ENCODE measurements at places on chromosomes 6 and 20. TPM values are rescaled to one million over a fixed set of nuclear protein-coding genes. Genes with fewer than 3 reads are reported as not detected.

Gene NRSN1
- total RNA-seq: not detected

Gene ZBTB12
- 3.7 TPM for total RNA-seq

Gene C6orf120
- 37.7 TPM for total RNA-seq

Gene SRMS
- not detected for total RNA-seq

Gene B3GALT4
- 1.8 TPM for total RNA-seq

Gene C2
- 0.20 TPM for total RNA-seq

Gene GPR63
- total RNA-seq: 1.6 TPM

Gene LZTS3
- total RNA-seq: 12.6 TPM

Gene JPH2
- total RNA-seq: 18.1 TPM

- no peak for DNase-seq
Observed at GRCh38 chr6:24856901-24857670, 58.4 kb upstream of the ARMH2 start.

DNA sequence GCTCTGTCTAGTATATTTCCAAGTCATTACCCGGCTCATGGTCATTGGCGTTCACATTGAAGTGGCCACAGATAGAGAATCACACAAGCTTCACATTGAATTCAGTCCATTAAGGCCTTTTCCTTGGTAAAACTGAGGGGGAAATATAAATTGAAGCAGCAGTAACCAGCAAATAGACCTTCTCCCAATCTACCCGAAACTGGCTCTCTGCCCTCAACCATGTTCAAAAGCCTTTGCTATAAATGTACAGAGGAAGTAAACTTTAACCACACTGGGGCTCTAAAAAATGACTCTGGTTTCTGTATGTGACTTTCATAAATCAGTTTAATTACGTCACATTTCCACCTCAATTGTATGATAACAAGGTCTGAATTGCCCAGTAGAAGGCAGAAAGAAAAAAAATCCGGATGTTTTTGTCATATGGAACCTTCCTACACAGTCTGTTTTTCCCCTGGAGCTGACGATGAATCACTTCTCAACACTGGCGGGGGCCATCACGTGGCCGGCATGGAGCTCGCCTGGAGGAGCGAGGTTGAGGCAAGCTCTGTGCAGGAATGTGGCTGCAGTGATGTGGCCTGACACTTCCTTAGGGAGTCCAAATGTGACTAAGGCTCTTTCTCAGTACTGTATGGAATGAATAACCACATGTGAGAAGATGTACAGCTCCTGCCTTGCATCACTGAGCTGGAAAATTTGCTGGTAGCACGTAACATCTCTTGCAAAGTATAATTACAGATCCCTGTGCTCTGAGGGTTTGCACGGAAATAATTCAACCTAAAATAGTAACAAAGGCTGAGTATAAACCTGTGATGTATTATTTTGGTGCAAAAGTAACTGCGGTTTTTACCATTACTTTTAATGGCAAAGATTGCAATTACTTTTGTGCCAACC, 58.6 kb upstream of the SNX9 start:
- peak; percentile 100 for DNase-seq

- peak; percentile 10 for DNase-seq
Observed at GRCh38 chr6:13535306-13535705, 39.1 kb upstream of the SIRT5 start.

DNA sequence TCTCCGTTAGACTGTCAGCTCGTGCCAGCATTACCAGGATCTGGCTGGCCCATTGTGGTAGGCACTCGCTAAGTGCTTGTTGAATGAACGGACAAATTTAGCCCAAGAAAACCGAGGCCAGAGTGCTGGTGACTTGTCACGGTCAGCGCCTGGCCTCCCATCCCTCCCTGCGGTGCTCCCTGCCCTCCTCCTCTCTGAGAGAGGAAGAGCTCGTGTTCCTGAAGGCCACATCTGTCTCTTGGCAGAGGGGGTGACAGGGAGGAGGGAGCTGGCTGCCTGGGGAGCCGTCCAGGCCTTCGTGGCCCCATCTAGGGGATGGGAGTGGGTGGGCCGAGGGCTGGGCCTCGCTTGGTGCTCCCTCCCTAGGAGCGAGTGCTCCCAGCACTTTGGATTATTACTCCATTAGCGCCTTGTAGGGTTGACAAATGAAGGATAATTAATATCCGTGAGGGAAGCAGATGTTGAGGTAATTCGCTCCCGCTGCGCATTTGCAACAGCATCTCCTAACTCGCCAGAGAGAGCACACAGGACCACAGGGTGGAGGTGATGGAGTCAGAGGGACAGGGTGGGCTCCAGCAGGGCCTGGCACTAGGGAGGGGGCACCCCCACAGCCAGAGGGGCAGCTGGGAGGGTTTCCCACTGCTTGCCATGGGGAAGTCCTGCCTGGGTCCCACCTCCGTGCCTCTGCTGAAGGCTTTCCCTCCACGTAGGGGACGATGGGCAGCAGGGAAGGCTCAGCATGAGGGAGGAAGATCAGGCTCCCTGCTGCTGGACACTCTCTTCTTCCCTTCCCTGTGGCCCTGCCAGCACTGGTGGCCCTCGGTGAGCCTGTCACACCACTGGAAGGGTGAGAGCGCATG, 37.0 kb downstream of the VSTM2L start:
- no peak for DNase-seq

- DNase-seq: no peak
Observed at GRCh38 chr6:129882510-129883023, 21.5 kb upstream of the TMEM244 start.

DNA sequence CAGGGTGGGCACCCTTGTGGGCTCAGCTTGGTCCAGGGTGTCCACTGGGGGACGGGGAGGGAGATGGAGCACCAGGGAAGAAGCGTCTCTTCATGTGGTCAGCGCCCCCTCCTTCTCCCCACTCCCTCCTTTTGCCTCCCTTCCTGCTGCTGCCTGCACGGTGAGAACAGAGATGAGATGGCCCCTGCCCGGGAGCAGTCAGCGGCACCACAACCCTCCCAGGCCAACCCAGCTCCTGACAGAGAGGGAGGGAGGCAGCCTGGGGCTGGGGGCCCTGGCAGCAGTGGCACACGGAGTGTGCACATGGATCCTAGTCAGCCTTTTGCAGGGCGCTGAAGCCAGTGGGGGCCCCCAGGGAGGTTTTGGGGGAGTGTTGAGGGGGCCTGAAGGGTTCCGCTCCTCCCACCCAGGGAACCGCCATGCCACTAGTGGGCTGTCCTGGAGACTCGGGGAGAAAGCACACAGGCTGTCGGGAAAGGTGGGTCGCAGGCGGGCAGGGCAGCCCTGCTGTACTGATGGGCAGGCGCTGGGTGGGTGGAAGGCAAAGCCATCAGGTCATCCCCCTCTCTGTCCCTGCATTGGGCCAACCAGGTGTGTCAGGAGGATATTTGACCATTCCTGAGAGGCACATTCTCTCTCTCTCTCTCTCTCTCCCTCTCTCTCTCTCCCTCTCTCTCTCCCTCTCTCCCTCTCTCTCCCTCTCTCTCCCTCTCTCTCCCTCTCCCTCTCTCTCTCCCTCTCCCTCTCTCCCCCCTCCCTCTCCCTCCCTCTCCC, 94.3 kb upstream of the BHLHE23 start:
- no peak for DNase-seq

- DNase-seq: peak; percentile 95
Observed at GRCh38 chr6:158170656-158171081, 2.5 kb downstream of the GTF2H5 start.

- no peak for DNase-seq
Observed at GRCh38 chr6:110395221-110395620, 20.2 kb downstream of the DDO start.

DNA sequence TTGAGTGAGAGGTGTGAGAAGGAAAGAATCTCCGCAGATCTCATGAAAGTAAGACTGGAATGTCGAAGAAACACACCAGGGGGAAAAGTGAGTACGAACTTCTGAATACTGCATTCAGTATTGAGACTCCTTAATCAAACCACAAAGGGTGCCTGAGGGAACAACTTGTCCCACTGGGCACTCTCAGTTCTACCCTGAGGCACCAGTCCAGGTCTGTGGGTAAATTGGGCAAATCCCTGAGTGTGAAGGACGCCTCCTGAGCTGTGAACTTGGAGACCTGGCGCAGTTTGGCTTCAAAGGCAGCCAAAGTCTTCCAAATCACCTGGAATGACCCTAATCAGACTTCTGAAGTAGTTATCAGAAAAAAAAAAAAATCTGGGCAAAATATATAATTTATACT, 329.7 kb downstream of the BTBD9 start:
- no peak for DNase-seq

DNA sequence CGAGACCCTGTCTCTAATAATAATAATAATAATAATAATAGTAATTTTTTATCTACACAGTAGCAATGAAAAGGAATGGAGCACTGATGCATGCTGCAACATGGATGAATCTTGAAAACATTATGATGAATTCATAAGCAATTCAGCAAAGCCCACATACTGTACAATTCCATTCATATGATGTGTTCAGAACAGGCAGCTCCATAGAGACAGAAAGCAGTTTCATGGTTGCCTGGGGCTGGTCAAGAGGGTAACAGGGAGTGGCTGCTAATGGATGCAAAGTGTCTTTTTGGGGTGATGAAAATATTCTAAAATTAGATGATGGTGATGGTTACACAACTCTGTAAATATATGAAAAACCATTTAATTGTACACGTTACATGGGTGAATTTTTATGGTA, 43.6 kb downstream of the SLC24A3 start:
- DNase-seq: no peak

DNA sequence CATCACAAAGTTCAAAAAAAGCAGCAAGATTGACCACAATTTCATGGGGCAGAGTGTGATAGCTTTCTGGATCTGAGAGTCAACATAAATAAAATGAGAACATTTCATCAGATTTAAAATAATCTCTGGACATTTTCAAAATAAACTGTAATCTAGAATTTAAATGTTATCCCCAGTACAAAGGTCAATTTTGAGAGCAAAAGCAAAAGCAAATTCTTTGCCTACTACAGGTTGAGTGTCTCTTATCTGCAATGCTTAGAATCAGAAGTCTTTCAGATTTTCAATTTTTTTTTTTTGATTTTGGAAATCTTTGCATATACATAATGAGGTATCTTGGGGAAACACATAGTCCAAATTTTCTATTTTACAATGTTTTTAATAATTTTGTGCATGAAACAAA, 67.6 kb upstream of the LYRM2 start:
- DNase-seq: no peak

DNA sequence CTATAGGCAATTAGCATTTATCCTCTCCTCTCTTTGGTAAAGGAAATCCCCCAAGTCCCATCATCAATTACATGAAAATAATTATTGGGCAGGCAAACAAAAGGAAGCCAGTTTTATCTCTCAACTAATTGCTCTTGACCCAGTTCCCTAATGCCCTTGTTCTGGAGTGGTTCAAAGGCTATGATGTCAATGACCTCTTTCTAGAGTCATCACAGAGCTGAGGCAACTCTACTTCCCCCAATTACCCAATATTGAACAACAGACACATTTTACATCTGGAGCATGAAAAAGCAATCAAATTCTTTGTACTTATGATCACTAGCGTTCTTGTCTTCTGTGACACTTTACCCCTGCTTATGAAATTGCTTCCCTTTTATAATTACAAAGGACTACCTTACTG, 43.5 kb downstream of the NT5E start:
- no peak for DNase-seq

GRCh38 chr6:127458817-127459216, 372 bp downstream of the KIAA0408 start:
- DNase-seq: peak; percentile 27

- no peak for DNase-seq
Observed at GRCh38 chr20:626579-626978, 16.5 kb upstream of the TCF15 start.

DNA sequence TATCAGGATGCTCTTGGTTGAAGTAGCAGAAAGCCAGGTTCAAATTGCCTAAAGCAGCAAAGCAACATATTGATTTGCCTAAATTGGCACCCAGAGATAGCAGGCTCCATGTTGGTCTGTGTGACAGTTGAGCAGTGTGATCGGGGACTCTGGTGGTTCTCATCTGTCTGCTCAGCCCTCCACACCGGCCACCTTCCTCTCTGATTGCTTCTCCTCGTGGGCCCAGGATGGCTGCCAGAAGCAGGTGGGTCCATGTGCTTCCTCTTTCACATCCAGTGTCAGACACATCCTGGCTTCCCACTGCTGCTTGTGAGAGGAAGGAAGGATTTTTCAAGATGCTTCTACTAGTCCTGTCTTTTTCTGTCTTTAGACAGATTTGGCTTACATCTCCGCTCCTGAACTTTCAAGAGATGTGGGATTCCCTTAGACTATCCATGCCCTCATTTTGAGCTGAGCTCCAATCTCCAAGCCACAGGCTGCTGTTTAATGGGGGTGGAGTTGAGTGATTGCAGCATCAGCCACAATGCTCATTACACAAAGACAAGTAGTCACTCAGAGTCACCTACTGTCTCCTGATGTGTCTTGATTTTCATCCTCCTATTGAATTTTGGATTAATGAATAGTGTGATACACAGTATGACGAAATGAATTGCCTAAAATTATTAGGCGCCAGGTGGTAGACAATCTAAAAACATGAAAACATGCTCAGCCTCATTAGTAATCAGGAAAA, 122.2 kb downstream of the ZDHHC14 start:
- DNase-seq: no peak

- peak; percentile 98 for DNase-seq
Observed at GRCh38 chr6:26223650-26224546, 136.7 kb downstream of the HFE start.

DNA sequence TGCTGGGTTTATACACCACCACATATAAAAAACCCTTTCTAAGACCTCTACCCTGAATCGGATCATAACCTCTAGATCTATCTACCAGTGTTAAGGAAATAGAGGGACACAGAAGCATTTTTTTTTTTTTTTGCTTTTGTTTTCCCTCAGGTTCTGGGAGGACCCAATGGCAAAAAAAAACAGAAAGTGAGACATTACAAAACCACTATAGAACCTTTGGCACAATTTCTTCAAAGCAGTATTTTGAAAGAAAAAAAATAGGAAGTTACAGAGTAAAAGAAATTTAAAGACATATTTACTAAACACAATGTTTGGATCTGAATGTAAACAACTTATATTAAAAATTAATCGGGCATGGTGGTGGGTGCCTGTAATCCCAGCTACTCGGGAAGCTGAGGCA, 1258.7 kb upstream of the GJE1 start:
- DNase-seq: no peak

DNA sequence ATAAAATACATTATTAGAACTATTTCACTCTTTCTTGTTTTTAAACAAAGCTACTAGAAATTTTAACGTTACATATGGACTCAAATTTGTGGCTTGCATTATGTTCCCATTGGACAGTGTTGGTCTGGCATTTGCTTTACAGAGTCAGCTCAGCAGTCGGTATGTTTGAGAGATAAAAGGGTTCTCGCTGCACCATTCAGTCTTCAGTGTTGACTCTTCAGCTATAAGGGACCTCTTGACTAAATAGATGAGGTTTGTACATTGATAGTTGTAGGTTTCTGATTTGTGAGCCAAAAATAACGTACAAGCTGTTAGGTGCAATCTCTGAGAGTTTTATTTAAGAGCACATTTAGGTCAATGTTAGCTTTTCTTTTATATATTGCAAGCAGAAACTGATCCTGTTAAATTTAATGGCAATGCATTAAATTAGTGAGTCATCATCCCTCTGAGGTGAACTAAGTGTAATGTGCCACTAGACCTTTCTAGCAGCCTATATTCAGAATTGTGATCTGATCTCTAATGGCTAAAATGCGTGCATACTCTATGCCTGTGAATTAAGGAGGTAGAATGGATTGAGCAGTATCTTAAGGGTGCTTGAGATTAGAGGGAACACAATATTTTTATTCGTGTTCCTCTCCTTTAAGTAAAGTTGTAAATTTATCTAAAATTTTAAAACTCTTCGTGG, 485.6 kb upstream of the SYNCRIP start:
- no peak for DNase-seq

GRCh38 chr6:75386050-75386770, 101.6 kb upstream of the TMEM30A start:
- peak; percentile 86 for DNase-seq

- DNase-seq: no peak
Observed at GRCh38 chr6:157099912-157100593, 223.3 kb downstream of the TMEM242 start.

- no peak for DNase-seq
Observed at GRCh38 chr6:107821591-107821990, 2.5 kb downstream of the SCML4 start.

Data from astrocyte (in vitro differentiated cells and primary cell).